ENCODE measurements at places on chromosomes 4 and X. TPM values are rescaled to one million over a fixed set of nuclear protein-coding genes. Genes with fewer than 3 reads are reported as not detected.

Gene NPFFR2
- total RNA-seq: 0.16 TPM

Gene PDCL2
- total RNA-seq: not detected

Gene CASK
- total RNA-seq: 57.8 TPM

Gene FOXR2
- not detected for total RNA-seq

Gene CCDC149
- total RNA-seq: 9.2 TPM

Gene USP17L17
- total RNA-seq: not detected

Gene CRMP1
- total RNA-seq: 251 TPM

Gene L1CAM
- 133 TPM for total RNA-seq

Gene RADX
- total RNA-seq: 17.4 TPM

Gene GSPT2
- 22.2 TPM for total RNA-seq

Gene POLR2B
- 129 TPM for total RNA-seq

Gene NWD2
- 0.05 TPM for total RNA-seq

Gene UVSSA
- 22.8 TPM for total RNA-seq

Gene RAB39B
- total RNA-seq: 7.3 TPM

Gene MGAT4D
- total RNA-seq: not detected

Gene STATH
- total RNA-seq: not detected

Gene ESX1
- total RNA-seq: not detected

Gene PAGE5
- not detected for total RNA-seq

Gene PRDX4
- 171 TPM for total RNA-seq

- DNase-seq: peak; percentile 31
These were observed 491 bp downstream of the COL4A5 start for GRCh38 chrX:108439961-108440696.

- no peak for DNase-seq
These were observed 21.9 kb upstream of the ZNF81 start for GRCh38 chrX:47814851-47815250.

DNA sequence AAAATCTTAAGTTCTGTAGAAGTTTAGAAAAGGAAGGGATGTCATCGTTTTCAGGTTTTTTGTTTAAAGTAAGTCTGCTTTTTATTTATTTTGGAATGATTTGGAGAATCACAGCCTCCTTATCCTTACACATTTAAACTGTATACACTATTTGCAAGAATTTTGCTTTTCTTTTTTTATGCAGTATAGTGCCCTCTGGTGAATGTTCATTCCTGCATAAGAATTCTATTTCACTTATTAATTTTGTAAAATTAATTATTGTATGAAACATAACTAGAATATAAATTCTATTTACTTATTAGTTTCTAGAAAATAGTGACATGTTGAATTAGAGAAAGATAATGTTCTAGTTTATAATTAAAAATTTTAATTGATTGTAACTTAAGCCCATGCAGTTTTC, 44.6 kb downstream of the DACH2 start:
- no peak for DNase-seq

- DNase-seq: no peak
These were observed 1632.9 kb upstream of the PABPC4L start for GRCh38 chr4:135834471-135834870.

DNA sequence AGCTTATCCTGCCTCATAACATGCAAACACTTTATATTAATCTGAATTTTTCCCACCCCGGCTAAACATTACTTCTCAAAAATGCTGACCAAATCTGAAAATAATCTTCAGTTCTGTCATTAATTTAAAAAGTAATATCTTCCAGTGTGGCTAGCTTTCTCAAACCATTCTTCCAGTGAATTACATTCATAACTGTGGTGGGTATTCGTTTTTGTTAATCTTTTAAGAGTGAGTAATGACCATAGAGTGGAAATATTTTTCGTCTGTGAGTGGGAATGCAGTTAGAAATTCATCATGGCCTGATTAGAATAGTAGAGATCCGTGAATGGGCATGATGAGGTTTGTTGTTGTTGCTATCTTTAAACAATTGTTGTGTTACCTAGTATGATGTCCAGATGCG, 138.6 kb upstream of the SFRP2 start:
- no peak for DNase-seq

DNA sequence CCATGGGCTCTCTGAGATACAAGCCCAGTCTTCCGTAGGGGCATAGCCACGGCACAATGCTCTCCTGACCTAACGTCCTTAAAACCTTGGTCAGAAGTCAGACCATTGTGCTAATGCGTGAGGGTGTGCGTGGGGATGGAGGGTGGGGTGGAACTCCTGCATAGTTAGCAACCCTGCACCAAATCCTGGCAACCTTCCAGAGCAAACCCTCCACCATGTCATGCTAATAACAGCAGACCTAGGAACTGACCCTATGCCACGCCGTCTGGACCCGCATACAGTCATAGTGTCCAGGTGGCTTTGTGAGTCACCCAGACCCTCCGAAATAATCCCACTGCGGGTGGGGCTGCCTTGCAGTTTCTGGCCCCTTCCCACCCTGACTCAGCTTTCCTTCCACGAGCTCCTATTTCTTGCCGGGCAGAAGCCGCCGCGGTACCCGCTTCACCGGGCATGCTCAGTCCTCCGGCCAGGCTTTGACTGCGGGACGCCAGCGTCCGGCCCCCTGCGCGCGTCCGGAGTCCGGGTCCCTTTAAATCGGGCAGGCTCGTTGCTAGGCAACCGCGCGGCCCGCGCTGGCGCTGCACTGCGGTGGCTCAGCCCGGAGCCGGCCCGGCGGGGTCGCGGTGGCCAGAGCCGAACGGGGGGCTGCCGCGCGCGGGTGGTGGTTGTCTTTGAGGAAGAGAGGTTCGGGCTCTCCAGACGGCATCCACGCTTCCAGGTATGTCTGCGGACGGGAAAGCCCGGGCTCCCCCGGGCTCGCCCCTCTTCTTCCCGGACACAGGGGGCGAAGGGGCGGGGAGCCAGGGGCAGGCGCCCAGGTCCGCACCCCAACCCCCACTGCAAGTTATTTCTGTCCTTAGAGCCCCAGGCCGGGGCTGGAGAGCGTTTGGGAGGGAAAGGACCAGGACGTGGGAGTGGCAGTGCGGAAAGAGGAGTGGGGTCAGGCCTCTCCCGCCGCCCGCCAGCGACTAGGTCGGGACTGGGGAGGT, at the start of gene CCDC160:
Gene CCDC160, plus strand, starts transcription at position 557 of the 989 bp plus-strand sequence. CDS start 7,619 bp downstream, outside the sequence.
- DNase-seq: peak; percentile 73

GRCh38 chr4:1241466-1241935, 7.4 kb downstream of the CTBP1 start:
- no peak for DNase-seq

- DNase-seq: no peak
These were observed 15.0 kb upstream of the HOPX start for GRCh38 chr4:56696056-56696455.

DNA sequence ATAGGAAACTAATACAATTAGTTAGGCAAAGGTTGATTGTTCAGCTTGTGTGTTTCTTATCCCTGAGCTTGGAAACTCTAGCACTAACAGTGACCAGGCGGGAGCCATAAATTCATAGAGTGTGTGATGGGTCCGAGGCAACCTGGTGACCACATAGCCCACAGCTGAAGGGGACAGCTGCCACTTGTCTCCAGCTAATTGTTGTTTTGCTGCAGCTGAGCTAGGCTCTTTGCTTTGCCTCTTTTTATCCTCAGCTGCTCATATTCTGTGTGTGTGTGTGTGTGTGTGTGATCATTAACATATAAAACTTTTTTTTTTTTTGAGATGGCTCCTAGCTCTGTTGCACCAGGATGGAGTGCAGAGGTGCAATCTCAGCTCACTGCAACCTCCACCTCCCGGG, 53.2 kb downstream of the DOCK11 start:
- no peak for DNase-seq

- no peak for DNase-seq
These were observed 145.2 kb upstream of the SCML1 start for GRCh38 chrX:17592117-17592516.

- peak; percentile 17 for DNase-seq
These were observed 3.9 kb downstream of the PLP1 start for GRCh38 chrX:103780336-103781061.

- no peak for DNase-seq
These were observed 613.5 kb downstream of the PCDH18 start for GRCh38 chr4:136918772-136919171.

- DNase-seq: no peak
These were observed 147.3 kb upstream of the FTHL17 start for GRCh38 chrX:31219174-31219573.

DNA sequence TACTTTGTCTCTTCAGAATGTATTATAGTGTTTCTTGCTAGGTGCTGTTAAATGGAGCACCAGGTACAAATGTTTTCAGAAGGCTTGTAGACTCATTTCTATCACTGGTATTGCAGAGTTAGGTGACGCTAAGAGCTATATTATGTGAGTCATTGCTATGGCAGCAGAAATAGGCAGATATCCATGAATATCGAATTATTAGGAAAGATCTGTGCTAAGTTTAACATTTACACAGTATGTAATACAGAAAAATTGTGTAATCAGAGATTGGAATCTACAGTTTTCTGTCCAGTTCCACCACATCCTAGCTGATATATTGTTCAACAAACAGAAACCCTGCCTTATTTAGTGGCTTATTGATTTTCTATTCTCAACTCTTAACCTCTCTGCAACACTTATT, 1025.5 kb downstream of the STIM2 start:
- no peak for DNase-seq

GRCh38 chr4:136306361-136306760, 1225.9 kb downstream of the PCDH18 start:
- DNase-seq: no peak

GRCh38 chrX:52979993-52980392, 21.7 kb upstream of the FAM156A start:
- no peak for DNase-seq

- DNase-seq: no peak
These were observed 16.0 kb upstream of the NSUN7 start for GRCh38 chr4:40733752-40734151.

GRCh38 chrX:134173541-134174272, 63.3 kb upstream of the CCDC160 start:
- DNase-seq: peak; percentile 22

DNA sequence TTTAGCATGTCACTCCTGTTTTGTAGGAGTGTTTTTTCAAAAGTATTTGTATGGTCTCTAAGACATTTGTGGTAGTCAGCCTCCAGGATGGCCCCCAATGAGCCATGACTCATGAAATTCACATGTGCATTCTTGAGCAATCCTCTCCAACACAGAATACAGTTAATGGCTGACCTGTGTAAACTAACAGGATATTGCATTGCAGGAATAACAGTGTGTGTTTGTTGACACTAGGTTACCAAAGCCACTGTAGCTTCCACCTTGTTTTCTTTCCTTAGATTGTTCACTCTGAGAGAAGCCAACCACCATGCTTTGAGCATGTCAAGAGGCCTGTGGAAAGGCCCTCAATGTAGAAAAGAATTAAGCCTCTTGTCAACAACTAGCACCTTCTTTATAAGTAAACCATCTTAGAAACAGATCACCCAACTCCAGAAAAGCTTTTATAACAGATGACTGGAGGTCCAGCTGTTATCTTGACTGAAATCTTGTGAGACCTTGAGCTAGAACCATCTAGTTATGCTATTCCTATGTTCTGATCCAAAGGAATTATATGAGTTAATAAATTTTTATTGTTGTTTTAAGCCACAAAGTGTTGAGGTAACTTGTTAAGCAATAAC, 28.5 kb downstream of the TBCK start:
- no peak for DNase-seq

DNA sequence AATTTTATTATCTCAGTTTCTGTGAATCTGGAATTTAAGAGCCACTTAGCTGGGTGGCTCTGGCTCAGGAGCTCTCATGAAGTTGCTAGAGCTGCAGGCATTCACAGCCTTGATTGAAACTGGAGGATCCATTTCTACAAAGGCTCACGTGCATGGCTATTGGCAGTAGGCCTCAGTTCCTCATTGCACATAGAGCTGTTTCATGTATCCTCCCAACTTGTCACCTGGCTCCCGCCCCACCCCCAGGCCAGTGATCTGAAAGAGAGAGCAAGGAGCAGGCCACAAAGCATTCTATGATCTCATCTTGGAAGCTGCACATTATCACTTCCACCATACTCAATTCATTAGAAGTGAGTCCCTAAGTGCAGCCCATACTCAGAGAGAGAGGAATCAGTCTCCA, 18.5 kb upstream of the AP1AR start:
- no peak for DNase-seq

GRCh38 chr4:56972809-56973208, 4.6 kb downstream of the NOA1 start:
- DNase-seq: no peak

- no peak for DNase-seq
These were observed 175.1 kb upstream of the GRID2 start for GRCh38 chr4:92128676-92129075.

DNA sequence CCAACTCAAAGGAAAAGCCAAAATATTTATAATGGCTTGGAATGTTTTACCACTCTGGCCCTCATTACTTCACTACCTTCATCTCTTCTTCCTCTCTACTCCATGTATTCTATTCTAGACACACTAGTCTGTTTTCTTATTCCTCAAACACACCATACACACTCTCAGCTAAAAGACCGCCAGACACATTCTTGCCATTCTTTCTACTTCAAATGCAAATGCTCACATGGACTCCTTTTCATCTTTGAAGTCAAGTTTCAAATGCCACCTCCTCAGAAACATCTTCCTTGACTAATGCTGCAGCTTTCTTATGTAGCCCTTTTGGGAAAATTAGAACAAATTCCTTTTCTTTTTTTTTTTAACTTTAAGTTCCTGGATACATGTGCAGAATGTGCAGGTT, 412.9 kb upstream of the FMR1 start:
- no peak for DNase-seq

DNA sequence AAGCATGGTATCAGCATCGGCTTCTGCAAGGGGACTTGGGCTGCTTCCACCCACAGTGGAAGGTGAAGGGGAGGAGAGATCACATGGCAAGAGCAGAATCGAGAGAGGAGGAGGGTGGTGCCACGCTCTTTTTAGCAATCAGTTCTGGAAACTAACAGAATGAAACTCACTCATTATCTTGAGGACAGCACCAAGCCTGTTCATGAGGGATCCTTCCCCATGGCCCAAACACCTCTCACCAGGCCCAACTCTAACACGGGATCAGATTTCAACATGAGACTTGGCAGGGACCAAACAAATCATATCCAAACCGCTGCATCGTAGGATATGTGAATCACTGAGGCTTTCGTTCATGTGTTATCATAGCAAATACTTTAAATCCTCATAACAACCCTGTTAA, 125.5 kb downstream of the GPC3 start:
- no peak for DNase-seq

GRCh38 chr4:153259661-153260060, 55.4 kb downstream of the TRIM2 start:
- no peak for DNase-seq

DNA sequence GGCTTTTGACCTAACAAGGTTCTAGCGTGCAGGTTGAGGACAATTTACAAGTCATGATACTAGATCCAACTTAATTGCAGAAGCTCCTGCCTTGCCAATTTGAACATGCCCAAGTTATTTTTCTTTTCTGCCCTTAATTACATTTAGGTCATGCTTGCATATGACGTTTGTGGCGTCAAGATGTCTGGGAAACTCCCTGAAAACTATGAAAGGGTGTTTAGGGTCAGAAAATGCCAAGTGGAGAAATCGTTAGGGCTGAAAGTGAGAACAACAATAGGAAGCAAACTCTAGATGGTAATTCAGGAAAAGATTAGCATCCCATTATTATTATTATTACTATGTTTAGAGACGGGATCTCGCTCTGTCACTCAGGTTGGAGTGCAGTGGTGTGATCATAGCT, 38.2 kb upstream of the PLAC8 start:
- no peak for DNase-seq
